Bronchus fibroblast of lung (primary cell): ENCODE measurements at places on chromosomes 13 and 19. TPM values are rescaled to one million over a fixed set of nuclear protein-coding genes. Genes with fewer than 3 reads are reported as not detected.

Gene LHB
- total RNA-seq, result 0.45 TPM in 1 of 2 replicates, not detected in the other

Gene SIGLEC9
- under 0.01 TPM in 1 of 2 replicates, not detected in the other for total RNA-seq

Gene SIGLEC12
- total RNA-seq, result not detected in 2 replicates

Gene SIGLEC5
- total RNA-seq, result not detected in 2 replicates

Gene KLK3
- total RNA-seq, result not detected in 2 replicates

Gene ZNF112
- total RNA-seq, result 1.5 TPM in 2 replicates

Gene KRTDAP
- total RNA-seq, result not detected in 2 replicates

Gene NALCN
- total RNA-seq, result 0.34 and 1.2 TPM in 2 replicates

Gene ZNF135
- 2.0 and 2.8 TPM in 2 replicates for total RNA-seq

Gene SIGLEC10
- total RNA-seq, result not detected in 2 replicates

Gene ELF1
- 18.0 and 20.2 TPM in 2 replicates for total RNA-seq

Gene LILRA1
- total RNA-seq, result not detected in 2 replicates

Gene C5AR1
- total RNA-seq, result 0.15 and 0.17 TPM in 2 replicates

Gene OR7C1
- not detected in 2 replicates for total RNA-seq

Gene NLRP12
- total RNA-seq, result not detected in 2 replicates

Gene UQCR11
- total RNA-seq, result 97.7 and 103 TPM in 2 replicates

Gene ZNF613
- 4.0 and 4.8 TPM in 2 replicates for total RNA-seq

Gene LIN37
- 15.3 TPM in 2 replicates for total RNA-seq

Gene SIGLECL1
- not detected in 2 replicates for total RNA-seq

Gene SIGLEC14
- total RNA-seq, result not detected in 2 replicates

Gene ZNF154
- 1.0 and 1.3 TPM in 2 replicates for total RNA-seq

Gene ATP4A
- not detected in 2 replicates for total RNA-seq

Gene LILRB3
- total RNA-seq, result not detected in 2 replicates

Gene NRTN
- 0.15 TPM in 1 of 2 replicates, not detected in the other for total RNA-seq

Gene CABP5
- total RNA-seq, result not detected in 2 replicates

Gene NXNL1
- total RNA-seq, result not detected in 2 replicates

Gene HIPK4
- total RNA-seq, result under 0.01 and 0.15 TPM in 2 replicates

Gene OR10H5
- not detected in 2 replicates for total RNA-seq

Gene RASIP1
- total RNA-seq, result 8.3 and 8.7 TPM in 2 replicates

Gene CPB2
- total RNA-seq, result not detected in 2 replicates

Gene CEACAM16
- not detected in 2 replicates for total RNA-seq

Gene ZNF729
- total RNA-seq, result not detected in 2 replicates

Gene NLRP7
- not detected in 2 replicates for total RNA-seq

Gene CEACAM1
- not detected in 2 replicates for total RNA-seq

Gene FPR1
- not detected in 2 replicates for total RNA-seq

Gene DYRK1B
- total RNA-seq, result 11.1 and 11.4 TPM in 2 replicates

Gene IRS2
- 12.6 and 15.3 TPM in 2 replicates for total RNA-seq

Gene BCL3
- total RNA-seq, result 35.6 and 48.8 TPM in 2 replicates

Gene STX10
- total RNA-seq, result 81.5 and 91.0 TPM in 2 replicates

Gene PTH2
- total RNA-seq, result not detected in 2 replicates

Gene WDR62
- total RNA-seq, result 12.2 and 12.9 TPM in 2 replicates

Gene ZNF723
- not detected in 2 replicates for total RNA-seq

Gene FAM216B
- not detected in 2 replicates for total RNA-seq

Gene ZNF486
- total RNA-seq, result 5.4 and 8.2 TPM in 2 replicates

Gene KANK3
- total RNA-seq, result 0.15 and 0.17 TPM in 2 replicates
